ENCODE measurements at places on chromosomes 2 and 18.

DNA sequence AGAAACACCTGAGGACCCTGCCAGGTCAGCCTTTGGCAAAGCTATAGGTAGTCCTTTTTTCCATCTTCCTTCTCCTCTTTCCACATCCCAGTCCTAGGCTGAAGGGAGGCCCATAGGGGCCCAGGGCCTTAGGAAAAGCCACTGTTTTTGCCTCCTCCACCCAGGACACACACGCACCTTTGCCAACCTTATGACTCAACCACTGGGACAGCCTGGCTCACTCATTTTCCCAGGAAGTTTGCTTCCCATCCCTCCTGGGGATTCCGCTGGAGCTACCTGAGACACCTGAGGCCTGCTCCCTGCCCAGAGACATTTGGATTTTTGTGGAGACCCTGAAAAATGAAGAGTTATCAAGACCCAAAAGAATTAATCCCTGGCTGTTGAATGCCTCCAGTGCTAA is 273.4 kb upstream of the SIX2 start:
- no peak for DNase-seq

GRCh38 chr2:113857464-113857863 is 32.4 kb upstream of the ACTR3 start:
- DNase-seq: no peak

DNA sequence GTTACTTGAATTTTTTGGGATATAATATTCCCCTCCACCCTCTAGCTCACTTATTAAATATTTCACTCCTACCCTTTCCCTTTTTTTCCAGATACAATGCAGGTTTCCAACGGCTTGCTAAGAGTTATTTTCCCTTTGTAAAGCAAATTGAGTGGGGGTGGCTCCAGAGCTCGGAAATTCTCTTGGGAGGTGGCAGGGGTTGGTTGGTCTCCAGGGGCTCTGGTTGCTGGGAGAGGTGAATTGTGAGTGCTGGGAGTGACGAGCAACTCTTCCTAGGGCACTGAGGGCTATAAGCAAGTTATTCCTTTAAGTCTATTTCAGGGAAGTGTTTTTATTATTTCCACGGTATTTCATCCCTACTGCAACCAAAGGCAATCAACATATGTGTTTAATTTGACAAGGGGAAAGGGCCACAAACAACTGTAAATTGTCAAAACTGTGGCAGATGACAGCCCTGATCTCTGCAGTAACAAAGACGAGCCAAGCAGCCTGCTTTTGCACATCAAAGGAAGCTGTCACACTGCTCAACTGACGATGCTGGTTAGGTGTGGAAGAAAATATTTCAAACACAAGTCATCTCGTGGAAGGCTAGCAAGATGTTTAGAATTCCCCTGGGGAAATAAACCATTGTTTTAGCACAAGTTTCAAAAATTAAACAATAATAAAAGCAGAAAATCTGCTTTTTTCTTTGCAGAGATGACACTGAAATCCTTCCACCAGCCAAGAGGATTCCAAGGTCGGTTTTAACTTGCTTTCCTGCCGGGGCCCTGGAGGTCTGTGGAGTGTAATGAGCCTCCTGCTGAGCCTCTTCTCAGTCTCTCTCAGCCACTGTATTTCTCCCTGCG is 34.8 kb upstream of the ASXL2 start:
- DNase-seq: peak; percentile 58

DNA sequence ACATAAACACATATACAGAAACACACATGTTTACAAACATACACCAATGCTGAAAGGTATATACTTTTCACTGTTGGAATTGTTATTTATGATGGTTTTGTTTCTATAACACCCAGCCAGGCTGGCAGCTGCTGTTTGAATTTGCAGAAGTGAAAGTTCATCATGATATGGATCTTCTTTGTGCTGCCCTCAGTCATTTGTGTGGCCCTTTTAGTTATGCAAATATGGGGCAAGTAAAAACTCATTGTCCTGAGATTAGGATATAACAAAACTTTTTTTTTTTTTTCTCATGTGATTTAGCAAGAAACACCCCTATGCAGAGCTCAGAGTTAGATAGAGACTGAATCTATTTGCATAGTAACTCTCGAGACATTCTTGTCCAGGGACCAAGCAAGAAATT is 714.1 kb downstream of the KCNJ3 start:
- peak; percentile 16 for DNase-seq

GRCh38 chr2:71781695-71782228 is 328.4 kb downstream of the DYSF start:
- no peak for DNase-seq

DNA sequence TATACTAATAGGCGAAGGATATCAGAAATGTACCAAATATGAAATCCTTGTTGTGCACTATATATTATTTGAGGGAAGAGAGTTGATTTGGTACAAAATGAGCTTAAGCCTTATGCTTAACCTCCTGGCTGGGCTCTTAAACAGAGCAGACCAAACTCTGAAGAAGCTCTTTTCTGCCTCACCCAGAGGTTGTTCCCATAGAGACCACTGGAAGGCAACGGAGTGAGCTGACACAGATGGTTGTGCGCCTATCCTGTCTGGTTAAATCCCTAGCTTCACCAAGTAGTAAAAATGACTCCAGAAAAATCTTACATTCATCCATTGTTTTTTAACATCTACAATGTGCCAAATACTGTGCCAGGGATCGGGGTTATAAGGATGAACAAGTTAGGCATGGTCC is 55.9 kb upstream of the NOL4 start:
- DNase-seq: no peak

DNA sequence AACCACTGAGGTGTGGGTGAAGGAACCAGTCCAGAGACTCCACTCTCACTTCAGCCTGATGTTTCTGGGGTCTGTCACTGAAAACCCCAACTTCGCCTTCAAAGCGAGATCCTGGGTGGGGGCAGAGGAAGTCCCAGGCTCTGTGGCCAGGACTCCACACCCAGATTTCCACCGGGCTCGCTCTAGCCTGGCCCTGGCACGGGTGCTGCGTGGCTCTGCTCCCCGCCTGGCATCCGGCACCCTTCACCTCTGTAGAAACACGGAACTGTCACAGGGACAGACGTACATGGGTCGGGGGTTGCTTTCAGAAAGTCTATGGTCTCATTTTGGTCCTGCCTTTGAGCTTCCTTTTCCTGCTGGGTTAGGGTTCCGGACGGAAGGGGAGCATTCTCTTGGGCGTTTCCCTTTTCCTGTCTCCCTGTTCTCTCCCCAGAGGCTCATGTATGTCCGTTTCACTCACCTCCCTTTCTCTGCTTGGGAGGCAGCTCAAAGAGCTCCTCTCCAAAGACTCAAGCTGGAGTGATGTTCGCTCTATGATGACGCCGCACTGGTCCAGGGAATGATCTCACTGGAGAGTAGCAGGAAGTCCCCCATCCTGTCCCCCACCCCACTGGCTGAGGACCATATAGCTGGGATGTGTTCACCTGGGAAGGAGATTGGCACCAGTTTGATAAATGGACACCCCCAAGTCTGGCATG is 41.5 kb downstream of the ODC1 start:
- no peak for DNase-seq

DNA sequence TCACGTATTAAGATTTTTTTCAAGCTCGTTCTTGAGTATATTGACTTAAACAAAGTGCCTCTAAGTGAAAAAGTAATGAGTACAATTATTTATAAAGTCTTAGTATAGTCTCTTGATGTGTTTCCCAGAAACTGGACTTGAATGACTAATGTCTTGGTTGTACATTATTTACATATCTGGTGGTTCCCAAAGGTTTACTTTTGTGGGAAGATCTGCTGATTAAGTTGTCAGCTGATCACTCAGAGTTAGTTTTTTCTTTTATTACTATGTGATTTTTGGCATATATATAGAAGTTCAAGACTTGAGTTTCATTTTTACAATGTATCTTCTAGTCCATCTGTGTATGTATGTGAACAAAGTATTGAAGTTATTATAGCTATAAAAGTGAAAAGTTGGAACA is 29.5 kb downstream of the RNF144A start:
- DNase-seq: no peak

DNA sequence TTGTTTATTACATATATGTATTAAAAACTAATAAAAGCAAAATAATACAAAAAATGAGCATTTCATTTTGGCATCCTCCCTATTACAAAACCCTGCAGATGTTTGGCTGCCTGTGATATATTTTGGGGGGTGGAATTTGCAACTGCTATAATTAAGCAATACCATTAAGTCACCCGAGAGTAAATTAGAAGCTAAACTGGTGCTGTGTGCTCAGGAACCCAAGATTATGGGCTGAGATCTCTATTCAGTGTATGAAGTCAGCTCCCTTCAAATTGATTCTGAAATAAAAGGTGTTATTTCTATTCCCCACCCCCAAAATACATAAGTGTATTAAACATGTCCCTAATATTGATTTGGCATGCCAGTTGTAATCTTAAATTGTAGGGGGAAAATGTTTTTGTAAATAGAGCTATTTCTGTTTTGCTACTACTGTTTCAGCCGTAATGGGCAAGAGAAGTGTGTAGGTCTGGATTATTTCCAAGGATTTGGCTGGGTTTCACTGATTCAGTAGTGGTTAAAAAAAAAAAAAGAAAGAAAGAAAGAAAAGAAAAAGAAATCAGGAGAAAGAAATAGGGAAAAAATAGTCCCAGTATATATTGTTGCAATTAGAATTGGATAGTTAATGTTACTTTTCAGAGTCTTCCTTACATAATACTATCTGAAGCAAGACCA is 110.9 kb downstream of the SS18 start:
- DNase-seq: no peak
